ENCODE measurements at places on chromosomes 4 and X.

DNA sequence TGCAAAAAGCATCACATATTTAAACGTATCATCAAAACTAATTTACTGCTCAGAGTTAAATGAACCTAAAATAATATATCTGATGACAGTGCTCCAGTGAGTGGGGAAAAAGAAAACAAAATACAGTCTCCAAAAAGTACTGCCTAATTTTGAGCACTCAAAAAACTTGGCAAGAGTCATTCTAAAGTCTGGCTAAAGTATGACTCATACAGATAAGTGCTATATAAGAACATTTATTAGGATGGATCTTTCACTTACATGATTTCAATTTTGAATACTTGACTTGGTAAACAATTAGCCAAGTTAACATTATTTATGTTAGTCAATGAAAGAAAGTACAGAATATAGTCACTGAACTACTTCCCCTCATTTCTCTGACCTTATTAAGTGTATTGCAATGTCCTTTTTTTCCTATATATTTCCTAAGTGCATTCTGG lies 27.2 kb downstream of the FBXO8 start:
- DNase-seq = no peak

- DNase-seq = no peak
Measured at GRCh38 chrX:107323786-107324492, 117.5 kb downstream of the DNAAF6 start.

DNA sequence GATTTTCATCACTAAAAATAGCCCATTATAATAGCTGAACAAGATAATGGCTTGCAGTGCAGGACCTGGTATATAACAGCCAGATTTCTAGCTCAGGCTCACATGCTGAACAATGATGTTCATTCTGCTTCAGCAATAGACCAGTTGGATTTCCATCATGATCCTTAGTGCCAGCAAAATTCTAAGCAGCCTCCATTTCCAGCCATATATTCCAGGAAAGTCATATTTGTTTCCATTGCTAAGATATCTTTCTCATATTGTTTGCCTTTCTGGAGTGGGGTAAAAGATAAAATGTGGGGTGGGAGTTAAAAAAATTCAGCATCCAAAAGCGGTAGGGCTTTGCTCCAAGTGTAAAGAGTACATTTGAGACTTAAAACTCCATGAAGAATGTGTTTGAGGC lies 2344.1 kb downstream of the PCDH7 start:
- no peak for DNase-seq

DNA sequence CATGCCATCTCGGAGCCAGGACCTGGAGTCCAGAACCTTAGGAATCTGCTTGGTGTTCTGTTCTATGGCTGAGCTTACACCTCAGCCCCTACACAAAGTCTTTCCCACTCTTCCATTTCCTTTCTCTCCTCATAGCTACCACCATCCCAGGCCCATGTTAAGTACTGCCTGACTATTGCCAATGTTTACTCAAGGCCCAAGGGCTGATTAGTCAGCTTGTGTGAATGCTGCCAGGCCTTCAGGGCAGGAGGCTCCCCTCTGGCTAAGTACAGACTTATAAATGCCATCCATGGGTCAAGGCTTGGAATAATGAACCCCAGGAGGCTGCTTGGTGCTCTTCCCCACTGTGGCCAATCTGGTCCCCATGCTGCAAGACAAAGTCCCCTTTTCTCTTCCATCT lies 411.6 kb upstream of the MAGEB18 start:
- no peak for DNase-seq

DNA sequence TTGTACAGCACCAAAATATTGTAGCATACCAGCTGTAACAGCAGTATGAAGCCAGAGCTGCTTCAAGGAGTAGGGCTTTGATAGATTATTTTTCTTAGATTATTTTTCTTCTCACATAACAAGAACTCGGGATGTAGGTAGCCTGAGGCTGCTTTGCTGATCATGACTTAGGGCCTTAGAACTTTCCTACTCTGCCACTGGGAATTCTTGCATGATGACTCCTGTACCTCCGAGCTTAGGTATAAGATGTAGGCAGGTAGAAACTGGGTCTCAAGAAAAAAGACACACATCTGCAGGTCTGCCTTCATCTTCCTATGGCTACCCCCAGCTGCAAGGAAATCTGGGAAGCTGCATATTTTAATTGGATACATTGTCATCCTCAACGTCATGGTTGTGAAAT lies 115.9 kb upstream of the PNPLA4 start:
- no peak for DNase-seq

- no peak for DNase-seq
Measured at GRCh38 chr4:133741766-133742165, 459.8 kb downstream of the PABPC4L start.

- DNase-seq = no peak
Measured at GRCh38 chr4:111499706-111500105, 645.5 kb upstream of the FAM241A start.

GRCh38 chr4:52408032-52408431 lies 251.1 kb downstream of the USP46 start:
- no peak for DNase-seq

DNA sequence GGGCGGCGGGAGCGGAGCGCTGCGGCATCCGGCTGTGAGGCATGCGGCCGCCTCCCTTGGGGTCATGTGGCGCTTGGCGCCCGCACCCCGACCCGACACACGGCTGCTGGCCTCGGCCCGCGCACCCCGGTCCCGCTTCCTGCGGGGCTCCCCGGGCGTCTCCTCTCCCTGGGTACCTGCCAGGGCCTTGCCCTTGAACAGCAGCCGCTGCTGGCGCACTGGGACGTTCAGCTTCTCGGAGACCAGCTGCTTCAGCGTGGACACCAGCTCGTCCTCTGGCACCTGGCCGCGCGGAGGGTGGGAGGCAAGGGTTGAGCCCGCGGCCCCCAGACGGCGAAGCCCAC lies 391 bp downstream of the UBL4A start:
- peak; percentile 22 for DNase-seq

GRCh38 chr4:90078440-90078839 lies 48.8 kb upstream of the CCSER1 start:
- no peak for DNase-seq

- DNase-seq = no peak
Measured at GRCh38 chr4:48558819-48559218, 68.8 kb downstream of the ZAR1 start.

DNA sequence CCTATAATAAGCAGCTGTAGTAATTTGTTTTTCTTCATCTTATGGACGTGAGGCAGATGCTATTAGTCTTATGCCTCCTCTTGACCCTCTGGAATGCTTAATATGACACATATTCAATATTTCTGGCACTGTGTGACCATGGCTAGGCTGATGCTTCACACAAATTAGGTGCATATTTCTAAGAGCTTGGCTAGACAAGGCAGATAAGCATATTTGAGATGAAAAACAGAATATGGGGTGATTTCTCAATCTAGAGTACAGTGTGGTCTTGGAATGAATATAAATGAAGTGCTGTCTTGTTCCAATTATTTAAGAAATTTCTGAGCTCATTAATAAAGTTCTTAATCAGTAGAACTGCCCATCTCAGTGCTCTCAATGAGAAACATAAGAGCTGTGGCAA lies 156.2 kb downstream of the NPNT start:
- no peak for DNase-seq

Measured in stimulated activated CD4-positive, alpha-beta T cell treated with anti-CD3 and anti-CD28 coated beads, Interleukin-1b, Interleukin-23, amount 100 ng/mL, for 4 hours (primary cell).